ENCODE measurements at places on chromosomes 11 and 22.

DNA sequence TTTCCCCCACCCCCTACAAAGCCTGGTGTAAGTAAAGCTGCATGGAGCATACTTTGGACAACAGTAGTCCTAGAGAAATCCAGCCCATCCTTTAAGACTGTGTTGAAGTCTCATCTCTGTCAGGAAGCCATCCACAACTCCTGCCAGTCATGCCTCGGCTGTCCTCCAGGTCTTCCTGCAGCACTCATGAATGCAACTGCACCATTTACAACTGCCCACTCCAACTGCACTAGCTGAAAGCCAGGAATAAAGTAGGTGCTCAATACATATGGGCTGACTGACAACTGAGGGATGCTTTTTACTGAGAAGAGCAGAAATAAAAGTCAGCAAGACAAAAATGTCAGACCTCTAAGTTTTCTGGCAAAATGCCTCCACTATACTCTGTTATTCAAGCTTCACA, 27.4 kb downstream of the IL18BP start:
- DNase-seq = no peak

DNA sequence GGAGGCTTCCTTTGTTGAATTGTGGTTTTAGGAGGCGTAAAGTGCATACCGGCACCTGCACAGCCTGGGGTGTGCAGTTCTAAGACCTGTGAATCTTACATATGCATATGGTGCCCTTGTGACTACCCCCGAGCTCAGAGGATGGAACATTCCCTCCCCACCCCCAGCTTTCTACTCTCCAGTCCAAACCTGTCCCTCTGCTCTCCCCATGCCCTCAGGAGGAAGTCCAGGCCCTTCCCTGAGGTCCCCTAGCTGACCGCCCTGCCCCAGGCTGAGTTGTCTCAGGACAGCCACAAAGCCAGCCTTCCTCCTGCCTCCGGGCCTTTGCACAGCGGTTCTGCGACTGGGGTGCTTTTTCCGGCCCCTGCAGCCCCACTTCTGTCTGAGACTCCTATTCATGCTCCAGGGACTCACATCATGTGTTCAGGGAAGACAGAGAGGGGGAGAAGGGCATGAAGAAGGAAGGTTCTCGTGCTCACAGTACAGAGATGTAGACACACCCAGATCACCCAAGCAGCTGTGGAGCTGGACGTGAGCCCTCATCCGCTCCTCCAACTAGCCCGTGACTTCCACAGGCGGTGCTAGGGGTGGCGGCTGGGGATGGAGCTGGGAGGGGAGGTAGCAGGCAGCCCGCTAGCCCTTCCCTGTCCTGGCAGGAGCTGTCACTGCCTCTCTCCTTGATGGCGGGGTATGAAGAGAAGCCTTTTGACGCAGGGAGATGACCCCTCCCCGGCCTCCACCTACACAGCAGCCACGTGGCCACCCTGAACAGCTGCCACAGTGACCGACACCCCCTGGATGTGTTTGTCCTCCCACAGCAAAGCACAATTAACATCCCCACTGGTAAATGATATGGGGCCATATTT, 50.8 kb downstream of the FLRT1 start:
- DNase-seq = no peak

- no peak for DNase-seq
Observed at GRCh38 chr11:85766721-85767161, 44.2 kb downstream of the SYTL2 start.

DNA sequence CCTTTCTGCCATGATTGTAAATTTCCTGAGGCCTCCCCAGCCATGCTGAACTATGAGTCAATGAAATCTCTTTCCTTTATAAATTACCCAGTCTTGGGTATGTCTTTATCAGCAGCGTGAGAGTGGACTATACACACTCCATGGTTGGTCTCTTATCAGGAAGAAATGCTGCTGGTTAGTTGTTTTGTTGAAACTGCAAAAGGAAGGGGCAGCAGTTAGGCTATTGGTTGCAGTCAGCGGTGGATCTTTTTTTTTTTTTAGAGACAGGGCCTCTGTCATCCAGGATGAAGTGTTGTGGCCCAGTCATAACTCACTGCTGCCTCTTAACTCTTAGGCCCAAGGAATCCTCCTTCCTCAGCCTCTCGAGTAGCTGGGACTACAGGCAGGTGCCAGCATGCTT, 51.7 kb downstream of the HSD17B12 start:
- no peak for DNase-seq

GRCh38 chr11:63986156-63986931, at the start of gene OTUB1:
Gene OTUB1 (plus strand): TSS chr11:63986438. CDS start chr11:63986457, 19 bp downstream.
- DNase-seq = peak; percentile 93
